Activated naive CD8-positive, alpha-beta T cell treated with anti-CD3 and anti-CD28 coated beads for 36 hours (primary cell): ENCODE measurements at places on chromosomes 12 and 14. TPM values are rescaled to one million over a fixed set of nuclear protein-coding genes. Genes with fewer than 3 reads are reported as not detected.

- no peak for DNase-seq
Measured at GRCh38 chr12:118137148-118137678, 1.3 kb downstream of the PEBP1 start.

Gene TNFAIP2
- 0.10 TPM for total RNA-seq

- no peak for DNase-seq
Measured at GRCh38 chr12:15632708-15633107, 156.5 kb downstream of the EPS8 start.

Gene SUDS3
- total RNA-seq = 19.0 TPM

Gene KRT74
- total RNA-seq = not detected
